ENCODE measurements at places on chromosomes 5 and 9. TPM values are rescaled to one million over a fixed set of nuclear protein-coding genes. Genes with fewer than 3 reads are reported as not detected.
A peak's percentile ranks its signal among the peaks of the same experiment; 100 is the strongest.

DNA sequence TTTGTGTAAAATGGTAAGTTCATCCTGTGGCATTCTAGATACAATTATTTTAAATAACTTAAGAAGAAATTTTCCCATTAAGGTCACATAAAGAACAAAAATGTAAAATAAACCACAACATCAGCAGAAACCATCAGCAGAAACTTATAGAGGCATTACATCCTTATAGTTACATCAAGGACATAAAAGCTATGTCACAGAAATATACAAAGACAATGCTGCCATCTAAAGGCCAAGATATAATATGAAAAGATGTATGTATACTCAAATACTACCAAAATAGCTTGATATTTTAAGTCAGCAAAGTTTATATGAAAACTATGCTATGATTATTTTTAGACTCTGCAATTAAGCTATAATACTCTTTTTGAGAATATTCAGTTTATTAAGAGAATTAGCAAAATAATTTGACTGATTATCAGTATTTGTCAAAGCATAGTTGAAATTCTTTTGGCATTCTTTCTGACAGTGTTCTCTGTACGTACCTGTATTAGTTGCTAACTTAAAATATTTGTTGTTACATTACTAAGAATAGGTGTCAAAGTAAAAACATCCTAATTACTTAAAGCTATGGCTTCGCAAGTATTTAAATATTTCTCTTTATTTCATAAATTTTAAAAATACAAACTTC, 36.2 kb downstream of the FBXL17 start:
- no peak overlapping the region for H3K4me3 ChIP-seq
- no peaks in the 10 kb centered on the region for H3K27me3 ChIP-seq
- no peak for DNase-seq
- H3K27ac ChIP-seq = no peak overlapping the region
- no peaks in the 10 kb centered on the region for H3K4me1 ChIP-seq

SLC36A1 gene
- total RNA-seq = 5.1 TPM

- no peaks in the 10 kb centered on the region for H3K36me3 ChIP-seq
- H3K4me3 ChIP-seq = no peak overlapping the region
- H3K4me1 ChIP-seq = no peaks in the 10 kb centered on the region
- no peak for DNase-seq
- H3K27me3 ChIP-seq = peaks cover 54% of the 10 kb centered on the region
- no peak overlapping the region for H3K27ac ChIP-seq
These were observed 34.2 kb downstream of the PTGES start for GRCh38 chr9:129718647-129719046.

CNTNAP3 gene
- total RNA-seq = not detected

LHX3 gene
- total RNA-seq = not detected

IL5 gene
- not detected for total RNA-seq

DNA sequence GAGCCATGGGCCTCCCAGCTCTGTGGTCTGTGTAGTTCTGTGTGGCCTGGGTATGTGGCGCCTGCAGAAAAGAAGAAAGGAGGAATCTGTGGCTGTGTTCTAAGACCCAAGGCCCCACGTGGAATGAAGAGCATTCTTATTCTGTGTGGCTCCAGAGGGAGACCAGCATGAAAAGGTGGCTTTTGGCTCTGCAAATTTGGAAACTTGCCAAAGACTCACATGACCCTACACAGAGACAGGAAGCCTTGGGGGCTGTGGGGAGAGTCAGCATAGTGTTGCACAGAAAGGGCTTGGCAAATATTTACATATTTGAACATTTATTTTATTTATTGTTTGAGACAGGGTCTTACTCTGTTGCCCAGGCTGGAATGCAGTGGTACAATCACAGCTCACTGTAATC, 193.3 kb downstream of the TMEM38B start:
- no peaks in the 10 kb centered on the region for H3K27me3 ChIP-seq
- no peak overlapping the region for H3K27ac ChIP-seq
- no peak for DNase-seq
- no peaks in the 10 kb centered on the region for H3K36me3 ChIP-seq

DNA sequence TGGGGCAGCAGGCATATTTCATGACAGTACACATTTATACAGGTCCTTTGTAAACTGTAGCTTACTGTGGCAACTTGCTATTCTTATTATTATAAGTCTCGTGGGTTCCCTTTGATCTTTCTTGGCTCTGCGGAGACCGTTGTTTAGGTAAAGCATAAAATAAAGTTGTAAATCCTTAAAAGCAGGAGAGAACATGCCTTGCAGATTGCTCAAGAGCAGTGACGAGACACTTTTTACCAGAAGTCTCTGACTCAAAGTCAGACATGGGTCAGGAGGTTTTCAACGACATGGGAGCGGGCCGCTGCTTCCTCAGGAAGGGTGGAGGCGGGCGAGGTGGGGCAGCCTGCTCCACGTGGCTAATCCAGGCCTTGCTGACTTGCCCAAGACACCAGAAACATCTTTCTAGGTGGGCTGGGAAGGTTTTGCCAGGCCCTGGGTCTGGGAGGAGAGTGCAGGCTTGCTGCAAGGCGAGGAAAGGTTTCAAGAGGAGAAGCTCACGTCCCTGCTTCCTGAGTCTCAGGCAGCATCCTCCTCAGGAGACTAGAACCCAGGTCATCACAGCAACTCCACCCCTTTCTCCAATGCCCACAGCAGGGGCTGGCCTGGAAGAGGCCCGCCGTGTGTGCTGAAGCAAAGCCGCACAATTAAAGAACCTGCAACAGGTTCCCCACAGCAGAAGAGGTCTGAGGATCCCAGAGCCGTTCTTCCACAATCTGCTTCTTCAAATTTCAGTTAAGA, 6.5 kb downstream of the TBC1D2 start:
- H3K36me3 ChIP-seq = peaks cover 2% of the 10 kb centered on the region
- H3K27me3 ChIP-seq = no peaks in the 10 kb centered on the region
- no peak for DNase-seq
- H3K27ac ChIP-seq = no peak overlapping the region
- no peak overlapping the region for H3K4me3 ChIP-seq

GRCh38 chr9:126723807-126724172, 81.0 kb upstream of the ZBTB43 start:
- no peak for DNase-seq
- H3K27ac ChIP-seq = peak overlapping the region; percentile 66
- no peaks in the 10 kb centered on the region for H3K36me3 ChIP-seq
- H3K4me3 ChIP-seq = peak overlapping the region; percentile 92

GRCh38 chr5:98840946-98841345, 67.5 kb downstream of the RGMB start:
- no peak for DNase-seq
- H3K4me3 ChIP-seq = no peak overlapping the region
- H3K27ac ChIP-seq = no peak overlapping the region
- H3K36me3 ChIP-seq = no peaks in the 10 kb centered on the region
- H3K4me1 ChIP-seq = no peaks in the 10 kb centered on the region

DENND4C gene
- 55.7 TPM for total RNA-seq

GRCh38 chr5:88940713-88941112, 57.7 kb upstream of the MEF2C start:
- no peaks in the 10 kb centered on the region for H3K4me1 ChIP-seq
- H3K27ac ChIP-seq = no peak overlapping the region
- H3K27me3 ChIP-seq = no peaks in the 10 kb centered on the region
- H3K36me3 ChIP-seq = no peaks in the 10 kb centered on the region

GDF9 gene
- 1.9 TPM for total RNA-seq

APBA1 gene
- total RNA-seq = 0.51 TPM

Data from T-cell (primary cell).